ENCODE measurements at places on chromosomes 11 and 22.

- DNase-seq: no peak
Measured at GRCh38 chr11:115276191-115276590, 228.0 kb downstream of the CADM1 start.

GRCh38 chr22:36744791-36745190 is 31.1 kb downstream of the IFT27 start:
- no peak for DNase-seq

GRCh38 chr11:88651556-88651955 is 314.0 kb upstream of the CTSC start:
- DNase-seq: no peak

GRCh38 chr11:77147668-77148321 is 19.7 kb downstream of the MYO7A start:
- peak; percentile 9 for DNase-seq

GRCh38 chr11:75594211-75594610 is 32.2 kb downstream of the SERPINH1 start:
- DNase-seq: no peak

DNA sequence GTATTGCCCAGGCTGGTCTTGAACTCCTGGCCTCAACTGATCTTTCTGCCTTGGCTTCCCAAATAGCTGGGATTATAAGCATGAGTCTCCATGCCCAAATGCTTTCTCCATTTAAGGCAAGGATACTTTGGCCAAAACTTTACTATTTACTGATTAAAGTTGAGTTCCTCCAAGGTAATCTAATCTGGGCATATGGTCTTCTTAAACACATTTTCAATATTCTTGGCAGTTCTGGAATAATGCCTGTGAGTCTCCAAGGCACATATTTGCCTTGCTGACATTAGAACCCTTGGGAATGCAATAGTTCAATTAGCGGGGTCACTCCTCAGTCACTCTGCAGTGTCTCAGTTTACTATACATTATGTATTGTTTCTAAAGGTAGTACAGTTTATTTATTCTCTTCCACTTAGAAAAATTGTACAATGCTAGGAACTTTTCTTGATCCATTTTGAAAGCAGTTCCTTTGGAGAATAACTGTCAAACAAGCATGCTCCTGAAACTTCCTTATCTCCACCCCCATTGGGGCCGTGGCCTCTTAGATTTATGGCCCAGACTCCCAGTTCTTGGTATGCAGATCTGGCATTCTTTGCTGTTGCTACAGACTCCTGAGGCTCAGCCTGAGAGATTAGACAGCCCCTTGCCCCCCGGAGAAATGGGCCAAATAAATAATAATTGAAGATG is 13.1 kb upstream of the RAB38 start:
- no peak for DNase-seq

- DNase-seq: peak; percentile 16
Measured at GRCh38 chr11:128903248-128904061, 12.3 kb downstream of the KCNJ5 start.

GRCh38 chr11:64339754-64340408 is at the start of gene CCDC88B:
CCDC88B (plus strand) TSS chr11:64340204; CDS start chr11:64340267, 63 bp downstream.
- no peak for DNase-seq

DNA sequence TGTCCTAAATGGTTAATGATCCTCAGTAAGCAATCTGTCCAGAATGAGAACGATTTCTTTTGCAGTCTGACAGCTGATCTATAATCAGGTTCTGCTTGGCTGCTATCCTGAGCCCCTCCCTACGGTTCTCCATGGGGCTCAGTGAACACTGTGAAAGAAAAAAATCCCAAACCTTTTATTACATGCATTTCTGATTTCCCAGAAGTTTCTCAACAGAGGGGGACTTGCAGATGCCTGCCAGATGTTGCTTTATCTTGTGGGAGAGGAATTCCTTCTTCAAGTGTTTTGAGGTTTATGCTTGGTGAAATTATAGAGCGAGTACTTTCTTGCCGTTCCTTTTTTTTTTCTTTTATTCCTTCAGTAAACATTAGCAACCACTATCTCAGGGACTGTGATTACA is 531.9 kb upstream of the ISX start:
- no peak for DNase-seq

- DNase-seq: no peak
Measured at GRCh38 chr22:33528183-33528582, 392.1 kb downstream of the LARGE1 start.

GRCh38 chr22:38027487-38027886 is 29.7 kb upstream of the PICK1 start:
- DNase-seq: no peak

GRCh38 chr22:42231929-42232328 is 38.5 kb downstream of the TCF20 start:
- DNase-seq: no peak

GRCh38 chr11:125337836-125338834 is 157.9 kb downstream of the FEZ1 start:
- peak; percentile 30 for DNase-seq

GRCh38 chr11:10771457-10771856 is 20.4 kb downstream of the CTR9 start:
- no peak for DNase-seq

- no peak for DNase-seq
Measured at GRCh38 chr11:126426106-126426505, 70.6 kb downstream of the ST3GAL4 start.

GRCh38 chr22:26377170-26377830 is 51.8 kb upstream of the ASPHD2 start:
- DNase-seq: no peak

GRCh38 chr11:76208438-76209374 is 2.4 kb upstream of the WNT11 start:
- DNase-seq: peak; percentile 43

- DNase-seq: no peak
Measured at GRCh38 chr11:115897707-115898106, 393.5 kb upstream of the CADM1 start.

- DNase-seq: no peak
Measured at GRCh38 chr22:18988958-18989357, 52.9 kb upstream of the PRODH start.

- DNase-seq: no peak
Measured at GRCh38 chr11:216081-216974, 8.8 kb downstream of the RIC8A start.

- peak; percentile 72 for DNase-seq
Measured at GRCh38 chr11:2778630-2779498, 79.1 kb upstream of the KCNQ1OT1 start.

DNA sequence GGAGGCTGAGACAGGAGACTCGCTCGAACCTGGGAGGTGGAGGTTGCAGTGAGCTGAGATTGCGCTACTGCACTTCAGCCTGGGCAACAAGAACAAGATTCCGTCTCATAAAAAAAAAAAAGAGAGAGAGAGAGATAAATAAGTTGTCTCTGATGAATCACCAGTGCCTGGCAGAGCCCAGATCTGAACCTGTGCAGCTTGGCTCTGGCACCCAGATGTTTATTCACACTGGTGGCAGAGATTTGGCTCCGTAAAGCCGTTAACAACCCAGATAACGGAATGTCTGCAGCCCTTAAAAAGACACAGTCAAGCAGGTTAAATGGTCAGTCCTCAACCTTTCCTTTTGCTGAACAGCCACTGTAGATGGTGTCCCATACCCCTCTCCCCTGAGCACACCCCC is 33.5 kb upstream of the RTL6 start:
- DNase-seq: no peak

- no peak for DNase-seq
Measured at GRCh38 chr22:28563636-28564035, 116.0 kb downstream of the TTC28 start.

- DNase-seq: peak; percentile 85
Measured at GRCh38 chr22:32801537-32802236, at the start of gene TIMP3. TIMP3 (plus strand) TSS chr22:32801705; CDS start chr22:32802002, 297 bp downstream.

- DNase-seq: peak; percentile 44
Measured at GRCh38 chr11:42410251-42410955, 901.4 kb upstream of the API5 start.

GRCh38 chr22:31343235-31344191 is 2.6 kb downstream of the PATZ1 start:
- DNase-seq: peak; percentile 51

DNA sequence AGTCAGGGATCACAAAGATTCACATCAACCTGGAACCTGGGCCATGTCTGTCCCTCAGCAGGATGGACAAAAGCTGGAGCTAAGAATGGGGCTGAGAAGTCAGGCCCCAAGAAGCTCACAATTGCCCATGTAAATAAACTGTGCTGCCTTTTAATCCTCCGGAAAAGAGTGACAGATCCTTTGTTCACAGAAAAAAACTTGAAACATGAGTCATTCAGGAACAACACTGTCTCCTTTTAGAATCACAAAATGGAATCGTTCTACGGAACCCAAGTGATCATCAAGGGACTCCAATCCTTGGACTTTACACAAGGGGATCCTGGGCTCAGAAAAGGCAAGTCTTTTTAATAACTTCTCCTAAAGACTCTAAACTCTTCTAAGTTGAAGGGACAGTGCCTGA is 36.1 kb downstream of the RELT start:
- DNase-seq: peak; percentile 65

DNA sequence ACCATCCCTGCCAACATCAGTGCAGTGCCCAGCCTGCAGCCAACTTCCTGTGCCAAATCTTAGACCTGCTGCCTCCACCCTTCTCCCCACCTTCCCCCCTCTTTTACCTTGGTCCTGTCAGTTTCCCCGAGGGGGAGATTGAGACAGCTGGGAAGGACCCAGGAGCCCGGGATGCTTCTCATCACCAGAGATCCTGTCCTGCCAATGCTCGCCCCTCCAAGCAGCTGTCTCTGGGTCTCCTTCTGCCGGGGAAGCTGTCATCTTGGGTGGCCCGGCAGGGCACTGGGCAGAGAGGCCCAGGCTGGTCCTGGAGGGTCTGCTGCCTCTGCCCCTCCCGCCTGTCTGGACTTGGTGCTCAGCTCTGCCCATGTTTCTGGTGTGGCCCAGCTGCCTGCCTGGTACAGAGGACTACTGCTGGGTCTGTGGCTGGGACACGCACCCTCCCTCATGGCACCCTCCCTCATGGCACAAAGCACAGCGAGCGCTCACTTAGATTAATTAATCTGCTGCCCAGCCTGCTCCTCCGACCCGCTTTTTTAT is 60.4 kb upstream of the THY1 start:
- DNase-seq: no peak

- DNase-seq: no peak
Measured at GRCh38 chr11:104957280-104957679, 11.1 kb downstream of the CASP4 start.

DNA sequence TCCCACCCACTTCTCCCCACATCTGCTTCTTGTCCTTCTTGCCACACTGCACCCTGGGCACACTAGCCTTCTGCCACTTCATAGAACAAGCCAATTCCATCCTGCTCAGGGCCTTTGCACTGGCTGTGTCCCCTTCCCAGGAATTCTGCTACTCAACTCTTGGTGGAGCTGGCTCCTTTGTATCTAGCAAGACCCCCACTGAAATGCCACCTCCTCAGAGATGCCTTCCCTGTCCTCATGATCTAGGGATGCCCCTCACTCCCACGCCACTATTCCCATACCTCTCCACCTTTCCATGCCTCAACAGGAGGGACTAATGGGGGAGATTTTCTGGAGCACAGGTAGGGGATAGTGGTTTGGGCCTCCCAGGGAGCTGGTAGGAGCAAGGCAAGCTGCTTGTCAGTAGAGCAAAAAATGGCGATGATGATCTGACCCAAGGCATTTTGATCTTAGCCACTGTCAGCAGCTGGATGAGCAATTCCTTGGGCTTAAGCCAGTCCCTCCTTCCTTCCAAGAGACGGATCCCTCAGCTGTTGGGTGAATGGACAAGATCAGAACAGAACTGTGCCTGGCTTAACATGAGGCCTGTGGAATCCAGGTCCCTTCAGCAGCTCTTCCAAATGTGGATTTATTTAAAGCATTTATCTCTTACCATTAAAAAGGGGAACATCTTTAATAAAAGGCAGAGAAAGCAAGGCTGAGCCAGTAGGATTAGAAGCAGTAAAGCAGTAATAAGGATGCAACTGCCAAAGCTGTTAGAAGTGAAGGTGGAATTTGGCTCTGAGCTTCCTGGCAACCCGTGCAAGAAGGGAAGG is 4.0 kb upstream of the PRDM11 start:
- peak; percentile 17 for DNase-seq

- peak; percentile 34 for DNase-seq
Measured at GRCh38 chr22:27859336-27859735, 57.8 kb upstream of the MN1 start.

- DNase-seq: peak; percentile 90
Measured at GRCh38 chr11:10405865-10406592, 49.0 kb upstream of the AMPD3 start.

- no peak for DNase-seq
Measured at GRCh38 chr11:16879690-16880089, 134.5 kb downstream of the PLEKHA7 start.

DNA sequence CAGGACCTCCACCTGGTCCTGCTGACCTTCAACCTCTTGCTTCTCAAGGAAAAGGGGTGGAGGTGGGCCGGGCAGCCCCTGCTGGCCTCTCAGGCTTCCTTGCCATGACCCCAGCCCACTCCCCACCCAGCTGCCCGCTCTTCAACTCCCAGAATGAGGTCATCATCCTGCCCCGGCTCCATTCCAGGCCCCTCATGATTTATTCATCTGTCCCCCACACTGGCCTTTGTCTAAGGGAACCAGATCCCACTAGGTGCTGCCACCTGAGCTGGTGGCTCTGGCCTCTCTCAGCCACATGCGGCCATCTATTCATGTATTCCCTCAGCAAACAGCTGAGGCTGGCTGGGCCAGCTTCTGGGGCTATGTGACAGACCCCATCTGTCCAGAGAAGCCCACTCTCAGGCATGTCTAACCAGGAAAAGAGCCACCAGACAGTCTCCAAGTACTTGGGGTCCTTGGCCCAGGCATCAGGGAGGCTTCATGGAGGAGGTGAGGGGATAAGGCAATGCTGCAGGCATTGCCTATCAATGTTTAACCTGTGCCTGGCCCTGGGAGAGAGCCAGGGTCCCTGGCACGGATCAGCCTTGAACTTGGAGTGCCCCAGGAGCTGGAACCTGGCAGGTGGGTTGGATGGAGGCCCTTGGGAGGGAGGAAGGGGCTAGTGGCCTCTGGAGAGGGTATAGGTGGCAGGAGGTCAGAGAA is 2.2 kb upstream of the CABP2 start:
- no peak for DNase-seq

GRCh38 chr22:26669060-26669481 is 11.7 kb downstream of the MIAT start:
- DNase-seq: peak; percentile 60

- peak; percentile 37 for DNase-seq
Measured at GRCh38 chr11:60957188-60957587, 5.2 kb upstream of the SLC15A3 start.

- no peak for DNase-seq
Measured at GRCh38 chr11:61535998-61536675, 27.6 kb downstream of the LRRC10B start.

DNA sequence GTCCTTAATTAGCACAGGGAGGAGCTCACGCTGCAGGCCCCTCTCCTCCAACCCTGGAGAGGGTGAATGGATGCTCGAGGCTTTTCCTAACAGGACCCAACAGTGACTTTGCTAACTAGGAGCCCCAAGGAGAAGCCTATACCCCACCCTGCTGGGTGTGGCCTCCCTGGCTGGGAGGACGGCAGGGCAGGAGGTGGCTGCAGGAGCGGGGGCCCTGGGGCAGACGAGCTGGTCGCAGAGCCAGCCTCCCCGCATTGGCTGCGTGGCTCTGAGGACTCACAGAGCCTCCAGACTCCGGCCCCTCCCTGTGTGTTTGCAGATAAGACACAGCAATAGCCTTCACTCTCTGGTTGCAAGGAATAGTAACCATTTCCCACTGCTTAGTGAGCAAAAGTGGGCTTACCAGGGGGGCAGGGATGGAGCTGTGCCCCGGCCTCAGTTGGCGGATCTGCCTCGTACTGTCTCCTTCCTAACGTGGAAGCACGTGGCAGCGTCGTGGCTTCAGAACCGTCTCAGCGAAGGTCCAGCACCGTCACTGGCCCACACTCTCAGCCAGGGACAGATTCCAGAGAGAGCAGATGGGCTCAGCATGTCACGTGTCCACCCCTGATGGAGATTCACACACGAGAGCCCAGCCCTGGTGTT is 1087.5 kb downstream of the BRD1 start:
- no peak for DNase-seq
